ENCODE measurements at places on chromosomes 2 and 18.

GRCh38 chr2:128455721-128456050 lies 137.0 kb upstream of the HS6ST1 start:
- DNase-seq = no peak

DNA sequence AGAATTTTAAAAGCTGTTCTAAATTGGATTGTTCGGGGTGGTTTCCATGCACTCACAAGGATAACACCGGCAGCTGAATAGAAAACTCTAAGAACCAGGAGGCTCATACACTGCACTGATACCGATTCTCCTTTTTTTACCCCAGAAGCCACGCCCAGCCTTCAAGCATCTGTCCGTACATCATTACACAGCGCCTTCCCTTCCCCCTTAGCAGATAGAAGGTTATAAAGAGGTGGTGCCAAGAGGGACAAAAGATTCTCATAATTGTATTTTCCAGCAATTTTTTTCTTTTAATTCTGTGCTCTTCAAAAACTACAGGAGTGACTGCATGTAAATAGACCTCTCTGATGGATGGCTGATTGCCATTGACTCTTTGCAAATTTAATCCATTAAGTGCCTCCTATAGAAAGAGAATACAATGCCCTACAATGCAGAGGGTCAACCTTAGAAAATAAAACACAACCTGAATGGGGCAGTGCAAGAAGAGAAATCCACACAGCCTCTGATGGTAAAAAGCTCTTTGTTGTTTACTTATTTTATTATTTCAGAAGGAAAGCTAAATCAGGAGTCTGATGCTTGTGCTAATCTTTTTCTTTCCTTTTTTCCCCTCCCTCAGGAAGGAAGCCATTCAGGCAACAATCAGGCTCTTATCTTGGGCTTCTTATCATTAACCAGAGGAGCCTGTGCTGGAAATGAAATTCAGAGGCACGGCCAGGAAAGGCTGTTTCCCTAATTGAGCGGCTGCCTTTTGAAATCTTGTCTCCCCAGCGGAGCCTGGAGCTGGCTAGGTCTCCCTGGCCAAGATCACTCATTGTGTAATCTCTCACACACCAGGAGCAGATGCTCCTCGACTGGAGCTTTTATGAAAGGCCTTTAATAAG lies 198.9 kb upstream of the NABP1 start:
- DNase-seq = no peak

DNA sequence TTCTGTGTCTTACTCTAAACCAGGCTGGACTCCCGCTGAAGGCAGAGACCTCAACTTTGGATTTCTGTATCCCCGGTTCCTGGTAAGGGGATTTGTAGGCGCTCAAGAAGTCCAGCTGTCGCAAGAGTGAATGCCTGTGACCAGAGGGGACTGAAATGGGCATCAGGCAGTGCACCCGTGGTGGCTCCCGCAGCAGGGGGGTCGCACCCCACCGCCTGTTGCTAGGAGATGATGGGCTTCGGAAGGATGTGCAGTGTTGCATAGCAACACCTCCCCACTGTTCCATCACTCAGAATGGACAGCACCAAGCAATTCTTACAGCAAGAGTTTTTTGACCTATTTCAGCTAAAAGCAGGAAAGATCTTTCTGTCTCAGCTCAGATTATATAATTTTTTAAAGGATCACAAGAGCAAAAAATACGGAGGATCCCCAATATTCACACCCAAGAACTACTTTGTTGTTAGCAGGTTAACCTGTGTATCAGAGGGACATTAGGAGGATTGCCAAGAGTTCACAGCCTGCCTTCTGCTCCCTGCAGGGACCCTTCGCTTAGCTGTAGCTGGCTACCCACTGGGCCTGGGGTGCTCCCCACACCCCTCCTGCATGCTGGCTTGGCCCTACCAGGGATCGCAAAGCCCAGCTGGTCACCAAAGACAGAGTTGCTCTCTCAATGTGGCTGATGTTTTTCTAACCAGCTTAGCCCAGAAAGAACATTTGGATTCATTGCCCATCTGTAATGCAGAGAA lies 63.8 kb downstream of the SOWAHC start:
- no peak for DNase-seq

GRCh38 chr2:195604706-195605105 lies 52.3 kb upstream of the SLC39A10 start:
- no peak for DNase-seq

DNA sequence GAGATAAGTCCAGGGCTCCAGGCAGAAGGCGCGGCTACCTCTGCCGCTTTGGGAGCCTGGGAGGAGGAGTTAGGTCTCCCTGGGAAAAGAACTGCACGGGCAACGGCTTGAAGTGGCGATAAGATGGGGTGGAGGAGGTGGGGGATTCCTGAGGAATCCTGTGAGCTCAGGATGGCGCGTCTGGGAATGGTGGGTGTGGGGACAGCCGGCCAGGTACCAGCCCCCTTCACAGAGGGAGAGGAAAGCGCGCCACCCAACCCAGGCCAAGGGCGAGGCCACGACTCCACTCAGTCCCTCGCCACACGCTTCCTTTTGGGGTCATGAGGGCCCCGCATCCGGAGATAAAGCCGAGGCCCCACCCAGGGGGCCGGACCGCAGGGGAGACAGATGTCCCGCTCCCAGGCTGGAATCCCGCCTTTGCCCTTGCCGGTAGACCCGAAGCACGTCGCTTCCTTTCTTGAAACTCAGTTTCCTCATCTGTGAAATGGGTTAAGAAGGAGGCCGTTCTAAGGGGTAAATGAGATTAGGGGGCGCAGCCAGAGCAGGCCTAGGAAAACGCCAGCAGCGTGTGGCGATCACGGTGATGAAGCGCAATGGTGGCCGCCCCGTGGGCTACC lies 1.7 kb upstream of the CTDSP1 start:
- peak; percentile 71 for DNase-seq

DNA sequence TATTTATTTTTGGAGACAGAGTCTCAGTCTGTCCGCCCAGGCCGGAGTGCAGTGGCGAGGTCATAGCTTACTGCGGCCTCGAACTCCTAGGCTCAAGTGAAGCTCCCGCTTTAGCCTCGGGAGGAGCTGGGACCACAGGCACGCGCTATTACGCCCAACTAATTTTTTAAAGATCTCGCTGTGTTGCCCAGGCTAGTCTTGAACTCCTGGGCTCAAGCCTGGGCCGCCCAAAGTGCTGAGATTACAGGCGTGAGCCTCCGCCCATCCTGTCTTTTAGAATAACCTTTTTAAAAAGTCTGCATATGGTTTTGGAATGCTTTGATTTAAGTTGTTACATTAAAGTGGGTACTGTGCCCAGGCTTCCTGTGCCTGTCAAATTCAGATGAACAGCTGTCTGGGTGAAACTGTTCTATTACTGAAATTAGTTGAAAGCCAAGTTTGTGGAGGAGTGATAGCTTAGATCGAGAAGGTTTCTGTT lies 944 bp downstream of the RAB3GAP1 start:
- DNase-seq = peak; percentile 40

GRCh38 chr2:105671156-105671555 lies 73.6 kb upstream of the NCK2 start:
- no peak for DNase-seq

DNA sequence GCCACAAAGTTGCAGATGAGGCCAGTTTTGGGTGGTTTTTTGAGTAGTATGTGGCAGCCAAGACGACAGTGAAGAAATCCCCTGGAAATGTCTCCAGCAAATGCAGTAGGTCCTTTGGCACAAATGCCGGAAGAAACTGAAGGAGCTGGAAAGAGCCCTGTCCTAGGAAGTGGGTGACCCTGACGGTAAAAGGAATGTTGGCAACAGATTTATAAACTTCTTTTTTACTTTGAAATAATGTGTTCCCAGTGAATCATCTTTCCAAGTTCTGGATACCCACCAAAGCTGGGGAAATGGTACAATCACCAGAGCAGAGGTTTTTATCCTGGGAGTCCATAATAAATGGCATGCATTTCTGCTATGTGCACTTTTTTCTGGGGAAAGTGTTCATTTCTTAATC lies 112.9 kb downstream of the CSRNP3 start:
- DNase-seq = no peak

- DNase-seq = no peak
Observed at GRCh38 chr2:208147759-208148158, 1.8 kb upstream of the CRYGB start.

GRCh38 chr18:9482790-9483189 lies 7.5 kb downstream of the RALBP1 start:
- no peak for DNase-seq

- no peak for DNase-seq
Observed at GRCh38 chr2:171735991-171736710, 48.9 kb downstream of the DYNC1I2 start.

DNA sequence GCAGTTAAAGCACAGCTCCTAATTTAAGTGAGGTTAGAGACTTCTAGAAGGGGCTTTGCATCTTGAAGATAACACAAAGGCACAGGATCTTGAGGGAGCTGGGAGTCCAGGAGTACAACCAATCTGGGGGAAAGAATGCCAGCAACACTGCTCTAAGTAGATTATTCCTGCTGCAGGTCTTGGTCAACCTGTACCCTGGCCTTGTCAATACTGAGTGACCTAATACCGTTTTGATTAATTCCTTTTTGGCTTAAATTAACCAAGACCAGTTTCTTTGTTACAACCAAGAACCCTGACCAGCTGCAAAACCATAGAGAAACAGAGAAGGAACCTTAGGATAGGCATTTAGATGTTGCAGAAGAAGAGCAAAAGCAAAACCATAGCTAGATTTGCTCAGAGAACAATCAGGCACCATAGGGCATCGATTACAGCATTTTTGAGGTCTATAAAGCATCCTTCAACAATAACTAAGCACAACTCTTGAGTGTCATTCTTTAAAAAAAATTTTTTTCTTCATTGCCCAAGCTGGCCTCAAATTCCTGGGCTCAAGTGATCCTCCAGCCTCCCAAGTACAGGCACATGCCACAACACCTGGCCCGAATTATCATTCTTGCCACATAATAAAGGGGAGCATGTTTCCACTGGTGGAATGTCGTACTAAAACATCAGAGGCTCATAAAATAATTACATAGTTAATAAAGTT lies 6.3 kb downstream of the STARD7 start:
- DNase-seq = no peak

GRCh38 chr2:148259674-148260073 lies 238.8 kb downstream of the MBD5 start:
- no peak for DNase-seq

GRCh38 chr2:120421126-120421829 lies 75.3 kb downstream of the INHBB start:
- DNase-seq = no peak

DNA sequence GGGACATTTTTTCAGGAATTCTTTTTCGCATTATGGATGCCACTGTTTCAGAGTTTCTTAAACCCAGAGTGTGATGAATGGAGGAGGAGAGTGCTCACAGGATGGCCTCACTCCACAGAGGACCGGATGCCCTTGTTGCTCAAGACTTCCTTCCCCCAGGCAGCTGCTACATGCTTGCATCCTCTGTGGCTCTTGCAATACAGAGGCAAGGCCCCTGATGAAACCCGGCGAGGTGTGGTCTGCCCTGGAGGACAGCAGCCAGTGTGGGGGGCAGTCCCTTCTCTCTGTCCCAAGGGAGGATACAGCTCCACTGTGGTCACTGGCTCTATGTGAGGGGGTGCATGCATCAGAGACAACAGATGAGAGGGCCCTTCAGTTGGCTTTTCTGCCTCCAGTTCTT lies 109.6 kb downstream of the SH3RF3 start:
- peak; percentile 27 for DNase-seq

DNA sequence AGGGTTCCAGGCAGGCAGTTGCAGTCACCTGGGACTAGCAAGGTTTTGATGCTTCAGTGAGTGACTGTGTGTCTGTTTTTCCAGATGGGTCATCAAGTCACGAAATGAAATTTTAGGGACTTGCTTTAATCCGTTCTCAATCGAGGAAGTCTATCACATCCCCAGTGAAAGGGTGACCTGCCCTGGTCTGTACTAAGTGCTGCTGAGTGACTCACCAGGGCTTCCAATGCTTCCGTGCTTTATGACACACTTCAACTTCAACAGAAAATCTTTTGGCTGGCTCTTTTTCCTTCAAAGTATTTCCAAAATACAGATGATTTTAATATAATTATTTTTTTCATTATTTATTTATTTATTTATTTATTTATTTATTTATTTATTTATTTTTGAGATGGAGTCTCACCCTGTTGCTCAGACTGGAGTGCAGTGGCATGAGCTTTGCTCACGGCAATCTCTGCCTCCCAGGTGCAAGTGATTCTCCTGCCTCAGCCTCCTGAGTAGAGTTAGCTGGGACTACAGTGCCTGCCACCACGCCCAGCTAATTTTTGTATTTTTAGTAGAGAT lies 18.4 kb downstream of the TFCP2L1 start:
- DNase-seq = no peak

GRCh38 chr2:60540074-60540473 lies 13.4 kb downstream of the BCL11A start:
- DNase-seq = no peak

GRCh38 chr2:150125708-150126107 lies 361.8 kb downstream of the RND3 start:
- DNase-seq = no peak

- DNase-seq = no peak
Observed at GRCh38 chr2:126241001-126241400, 415.0 kb upstream of the GYPC start.

DNA sequence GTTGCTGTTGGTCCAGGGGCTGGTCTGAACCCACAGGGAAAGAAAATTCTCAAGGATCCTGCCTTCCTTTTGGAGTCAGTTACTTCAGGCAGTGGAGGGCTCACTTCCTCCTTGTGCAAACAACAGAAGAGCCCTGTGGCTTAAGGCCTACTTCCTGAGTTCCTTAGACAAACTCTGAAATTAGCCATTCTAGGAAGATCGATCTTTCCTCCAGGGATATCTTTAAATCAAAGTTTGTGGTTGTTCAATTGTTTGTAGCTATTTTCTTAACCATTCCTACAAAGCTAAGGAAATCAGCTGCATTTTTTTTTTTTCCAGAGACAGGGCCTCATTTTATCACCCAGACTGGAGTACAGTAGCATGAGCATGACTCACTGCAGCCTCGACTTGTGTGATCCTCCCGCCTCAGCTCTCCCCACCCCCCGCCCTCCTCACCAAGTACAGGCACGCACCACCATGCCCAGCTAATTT lies 156.0 kb downstream of the TANC1 start:
- no peak for DNase-seq
